ENCODE measurements at places on chromosomes 12 and 14.
A peak's percentile ranks its signal among the peaks of the same experiment; 100 is the strongest.

DNA sequence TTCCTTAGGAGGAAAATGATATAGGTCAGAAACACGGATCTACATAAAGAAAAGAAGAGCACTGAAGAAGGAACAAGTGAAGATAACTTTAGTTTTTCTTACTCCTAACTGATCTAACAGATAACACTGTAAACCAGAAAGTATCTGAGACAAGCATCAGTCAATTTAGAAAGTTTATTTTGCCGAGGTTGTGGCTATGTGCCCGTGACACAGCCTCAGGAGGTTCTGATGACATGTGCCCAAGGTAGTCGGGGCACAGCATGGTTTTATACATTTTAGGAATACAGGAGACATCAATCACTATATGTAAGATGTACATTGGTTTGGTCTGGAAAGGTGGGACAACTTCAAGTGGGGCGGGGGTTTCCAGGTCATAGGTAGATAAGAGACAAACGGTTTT is 23.0 kb downstream of the SAMD15 start:
- no peak for DNase-seq

GRCh38 chr12:31324116-31324844 is 1.7 kb downstream of the SINHCAF start:
- peak; percentile 80 for DNase-seq

DNA sequence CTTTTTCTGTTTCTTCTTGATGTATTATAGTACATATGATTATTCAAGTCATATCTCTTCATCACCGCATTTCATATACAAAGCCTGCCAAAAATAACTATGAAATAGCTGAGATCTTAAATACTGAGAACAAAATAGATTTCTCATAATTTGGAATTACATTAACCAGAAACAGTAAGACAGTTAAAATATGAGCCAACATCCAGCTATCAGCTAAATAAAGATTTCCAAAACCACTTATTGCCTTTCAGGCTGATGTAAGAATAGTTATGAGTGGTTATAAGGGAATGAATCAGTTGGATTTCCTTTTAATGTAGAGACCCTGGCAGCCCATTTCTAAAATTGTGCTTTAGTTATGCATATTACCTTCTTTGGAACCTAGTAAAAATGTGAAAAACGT is 47.4 kb downstream of the TMEM117 start:
- no peak for DNase-seq

DNA sequence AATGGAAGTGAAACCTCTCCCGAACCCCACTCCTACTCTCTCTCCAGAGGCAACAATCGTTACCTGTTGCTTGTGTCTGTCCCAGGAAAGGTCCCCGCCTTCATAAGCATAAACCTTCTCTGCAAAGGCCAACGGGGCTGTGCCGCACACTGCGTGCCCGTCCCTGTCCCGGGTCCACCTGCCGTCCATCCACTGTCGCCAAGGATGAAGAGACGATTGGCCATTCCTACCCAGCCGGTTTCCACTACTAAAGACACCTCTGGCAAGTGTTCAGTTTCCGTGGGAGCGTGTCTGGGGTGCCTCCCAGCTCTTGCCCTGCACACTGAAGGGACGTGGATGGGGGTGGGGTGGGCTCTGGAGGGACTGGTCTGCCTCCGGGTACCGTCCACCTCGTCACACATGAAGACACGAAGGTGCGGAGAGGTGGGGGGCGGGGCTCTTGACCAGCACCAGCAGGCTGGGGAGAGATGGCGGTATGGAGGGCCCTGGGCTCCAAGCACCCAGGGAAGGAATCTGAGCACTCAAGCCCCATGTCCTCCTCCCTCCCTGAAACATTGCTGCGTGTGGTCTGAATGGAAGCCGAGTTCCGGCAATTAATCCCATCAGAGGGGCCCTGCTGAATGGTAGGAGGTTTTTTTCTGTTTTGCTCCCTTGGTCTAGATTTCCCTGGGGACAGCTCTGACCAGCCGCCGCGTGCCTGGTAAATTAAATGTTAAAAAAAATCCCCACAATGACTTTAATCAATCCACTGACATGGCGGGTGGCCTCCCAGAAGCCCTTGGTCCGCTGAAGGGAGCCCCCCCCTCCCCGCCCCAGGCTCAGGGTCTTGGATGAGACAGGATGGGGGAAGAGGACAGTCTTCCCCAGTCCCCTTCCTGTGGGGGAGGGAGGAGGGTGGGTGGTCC is 4.1 kb upstream of the KIF26A start:
- peak; percentile 45 for DNase-seq
